T-helper 22 cell (primary cell): ENCODE measurements at places on chromosomes 1 and 21.

- no peak for DNase-seq
These were observed 64.3 kb downstream of the FASLG start for GRCh38 chr1:172723251-172723650.

DNA sequence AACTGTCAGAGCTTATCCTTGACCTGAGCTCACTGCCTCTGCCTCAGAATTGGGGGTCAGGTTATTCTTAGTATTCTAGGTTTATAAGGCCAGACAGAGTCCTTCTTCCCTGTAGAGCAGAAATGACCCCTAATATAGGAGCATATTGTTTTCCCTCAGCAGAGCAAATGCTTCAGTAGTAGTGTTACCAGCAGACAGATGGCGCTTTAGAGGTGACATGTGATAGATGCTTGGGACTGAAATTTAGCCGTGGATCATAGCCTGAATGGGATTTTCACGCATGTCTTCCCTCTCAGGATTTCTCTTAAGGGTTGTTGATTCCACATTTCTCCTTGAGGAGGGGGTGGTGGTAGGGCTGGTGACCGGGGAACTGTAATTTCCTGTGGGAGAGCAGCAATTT lies 24.5 kb downstream of the ADARB1 start:
- no peak for DNase-seq

DNA sequence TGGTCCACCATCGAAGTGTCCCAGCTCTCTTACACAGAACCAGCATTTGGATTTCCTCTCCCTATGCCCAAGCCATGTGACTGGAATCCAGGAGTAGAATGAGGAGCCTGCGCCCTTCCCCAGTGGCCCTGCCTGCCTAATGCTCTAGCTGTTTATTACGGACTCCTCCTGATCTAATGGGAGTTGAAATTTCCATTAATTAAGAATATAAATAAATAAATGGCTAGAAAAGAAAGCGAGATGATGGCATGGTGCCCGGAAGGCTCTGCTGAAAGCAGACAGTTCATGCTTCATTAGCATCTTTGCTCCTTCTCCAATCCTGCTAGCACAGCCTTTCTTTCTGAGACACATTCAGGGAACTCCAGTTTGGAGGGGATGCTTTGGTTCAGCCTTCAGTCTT lies 216.2 kb downstream of the SEC16B start:
- no peak for DNase-seq

- no peak for DNase-seq
These were observed 1.3 kb upstream of the LIN28A start for GRCh38 chr1:26409191-26409807.

- no peak for DNase-seq
These were observed 35.5 kb downstream of the CA6 start for GRCh38 chr1:8981169-8981568.

- DNase-seq, result no peak
These were observed 11.3 kb downstream of the SSR2 start for GRCh38 chr1:156009404-156009803.
